ENCODE measurements at places on chromosomes 6 and 20. TPM values are rescaled to one million over a fixed set of nuclear protein-coding genes. Genes with fewer than 3 reads are reported as not detected.

GRCh38 chr20:47950124-47950912, 165.0 kb upstream of the SULF2 start:
- no peak overlapping the region for H3K4me3 ChIP-seq
- H3K27ac ChIP-seq: no peak overlapping the region
- no peaks in the 10 kb centered on the region for H3K36me3 ChIP-seq
- no peak for DNase-seq

GRCh38 chr6:169530752-169531123, 171.1 kb downstream of the WDR27 start:
- no peaks in the 10 kb centered on the region for H3K27me3 ChIP-seq
- peaks cover 13% of the 10 kb centered on the region for H3K4me1 ChIP-seq
- no peak for DNase-seq
- H3K27ac ChIP-seq: peak overlapping the region; percentile 2
- H3K36me3 ChIP-seq: no peaks in the 10 kb centered on the region

DNA sequence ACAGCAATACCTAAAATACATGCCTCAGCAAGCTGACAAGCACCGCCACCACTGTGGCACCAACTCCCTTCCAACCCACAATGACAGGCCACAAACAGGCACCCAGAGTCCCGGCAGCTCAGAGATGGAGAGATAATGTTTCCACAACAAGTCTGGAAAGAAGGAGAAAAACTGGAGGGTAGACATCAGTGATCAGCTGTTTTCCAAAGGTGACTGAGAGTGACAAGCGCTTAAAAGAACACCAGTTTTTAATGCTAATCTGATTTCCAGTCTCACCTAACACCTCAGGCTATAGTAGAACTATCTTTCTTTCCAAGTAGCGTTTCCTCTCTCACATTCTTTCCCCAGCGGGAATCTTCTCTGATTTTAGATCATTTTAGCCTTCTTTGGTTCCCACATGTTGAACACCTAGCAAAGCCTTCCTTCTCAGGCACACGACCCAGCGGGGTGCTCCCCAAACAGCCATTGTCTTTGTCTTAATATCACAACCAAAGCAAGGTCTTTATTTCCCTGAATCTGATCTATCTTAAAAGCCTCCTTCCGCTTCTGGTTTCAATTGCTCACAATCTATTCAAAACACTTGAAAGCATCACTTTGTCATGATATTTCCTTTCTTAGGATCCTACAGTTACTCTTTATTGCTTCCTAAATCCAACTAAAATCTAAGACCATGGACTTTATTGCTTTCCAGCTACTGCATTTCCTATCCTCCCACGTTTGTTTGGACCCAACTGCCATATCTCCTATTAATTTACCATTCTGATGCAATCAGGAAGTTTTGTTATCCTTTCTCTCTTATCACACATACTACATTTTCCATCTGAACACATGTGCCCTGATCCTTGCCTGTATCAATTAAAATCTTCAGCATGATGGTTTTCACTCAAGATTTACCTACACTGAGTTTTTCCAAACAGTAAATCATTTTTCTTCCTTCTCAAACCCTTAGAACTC, 282.7 kb downstream of the ADGB start:
- H3K27me3 ChIP-seq: no peaks in the 10 kb centered on the region
- H3K4me3 ChIP-seq: no peak overlapping the region
- H3K27ac ChIP-seq: no peak overlapping the region
- H3K36me3 ChIP-seq: no peaks in the 10 kb centered on the region
- H3K4me1 ChIP-seq: peaks cover 9% of the 10 kb centered on the region

The CCN2 gene
- 267 TPM for total RNA-seq

The RIMS4 gene
- 2.1 TPM for total RNA-seq
